ENCODE measurements at places on chromosomes 3 and 15.

GRCh38 chr15:76776480-76776879 is 128.7 kb downstream of the SCAPER start:
- no peak for DNase-seq

DNA sequence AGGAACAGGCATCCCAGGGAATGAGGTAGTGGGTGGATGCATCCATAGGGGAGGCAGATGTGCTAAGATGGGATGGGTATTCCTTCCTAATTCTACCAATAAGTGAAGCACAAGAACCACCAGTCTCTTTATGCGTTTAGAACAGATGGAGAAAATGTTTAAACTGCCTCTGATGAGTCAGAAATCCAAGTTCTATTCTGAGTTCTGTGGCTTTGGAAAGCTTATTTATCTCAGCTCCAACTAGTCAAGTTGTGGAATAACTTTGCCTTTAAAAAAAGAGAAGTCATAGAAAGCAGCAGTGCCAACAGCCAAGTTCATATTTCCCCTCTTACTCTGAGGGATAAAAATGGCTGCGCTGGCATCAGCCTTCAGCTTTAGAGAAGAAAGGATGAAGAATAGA is 761.7 kb downstream of the IGSF11 start:
- DNase-seq: no peak

DNA sequence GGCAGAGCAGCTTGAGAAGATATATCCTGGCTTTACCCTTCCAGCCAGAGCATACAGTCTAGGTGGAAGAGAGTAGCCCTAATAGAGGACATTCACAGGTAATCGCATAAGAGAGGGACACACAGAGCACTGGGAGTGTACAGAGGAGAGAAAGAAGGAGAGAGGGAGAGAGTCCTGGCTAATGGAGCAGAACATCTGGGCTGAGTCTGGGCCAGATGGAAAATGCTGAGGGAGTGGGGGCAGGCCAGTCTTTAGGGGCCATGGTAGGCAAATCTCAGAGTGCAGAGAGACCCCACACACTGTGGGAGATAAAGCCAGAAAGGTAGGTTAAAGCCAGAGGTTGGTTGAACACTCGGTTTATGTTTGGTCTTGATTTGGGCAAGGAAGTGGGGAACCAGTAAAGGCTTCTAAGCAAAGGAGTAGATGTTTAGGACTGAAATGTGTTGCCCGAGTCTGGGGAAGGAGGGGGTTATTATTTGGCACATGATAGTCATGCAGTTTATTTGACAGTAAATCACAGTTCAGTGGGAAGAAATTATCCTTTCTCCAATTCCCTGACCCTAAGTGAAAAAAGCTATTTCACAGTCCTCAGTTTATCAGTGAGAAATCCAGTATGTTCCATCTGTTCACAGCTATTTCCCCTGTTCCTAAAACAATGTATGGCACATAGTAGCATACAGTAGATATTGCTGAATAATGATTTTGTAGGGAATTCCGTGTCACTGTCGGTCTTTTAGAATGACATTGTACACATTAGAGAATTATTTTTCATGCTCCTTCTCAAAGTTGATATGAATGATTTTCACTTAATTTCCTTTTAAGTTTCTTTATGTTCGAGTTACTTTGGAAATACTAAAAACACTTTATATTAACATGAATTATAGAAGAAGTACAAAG is 45.7 kb downstream of the PDHB start:
- DNase-seq: no peak

DNA sequence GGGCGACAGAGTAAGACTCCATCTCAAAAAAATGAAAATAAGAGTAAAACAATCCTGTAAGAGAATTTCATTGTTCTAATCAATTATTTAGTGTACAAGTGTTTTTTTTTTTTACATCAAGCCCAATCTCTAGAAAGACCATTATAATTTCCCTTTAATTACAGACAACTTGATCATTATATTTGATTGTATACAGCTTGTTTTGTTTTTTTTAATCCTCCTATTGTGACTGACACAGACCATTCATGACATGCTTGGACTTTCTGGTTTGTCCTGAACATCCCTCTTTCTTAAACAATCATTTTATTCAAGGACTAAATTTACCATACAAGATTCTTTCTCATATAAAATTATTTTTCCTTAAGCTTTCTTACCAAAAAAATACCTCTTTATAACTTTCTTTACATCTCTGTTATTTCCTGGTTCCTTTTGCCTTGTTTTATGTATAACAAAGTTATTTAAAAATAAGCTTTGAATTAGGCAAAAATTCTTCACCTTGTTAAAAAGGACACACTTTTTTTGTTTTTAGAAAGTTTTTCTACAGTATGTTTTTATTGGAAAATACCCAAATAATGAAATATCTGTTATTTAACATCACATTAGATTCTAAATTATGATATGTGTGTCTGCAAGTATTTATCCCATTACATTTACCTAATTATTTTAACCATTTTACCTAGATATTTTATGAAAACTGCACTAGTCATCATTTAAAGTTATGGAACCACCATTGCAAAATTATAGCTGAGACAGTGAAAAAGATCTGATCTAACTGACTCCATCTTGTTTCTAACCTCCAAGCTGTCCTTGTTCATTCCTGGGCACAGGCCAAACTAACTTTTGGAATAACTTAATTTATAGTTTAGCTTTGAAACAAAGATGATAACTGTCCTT is 26.1 kb upstream of the GFM1 start:
- DNase-seq: no peak

- no peak for DNase-seq
These were observed 148.9 kb upstream of the THBS1 start for GRCh38 chr15:39432026-39432425.

- no peak for DNase-seq
These were observed 190.2 kb downstream of the SLC9A9 start for GRCh38 chr3:143658116-143658515.

DNA sequence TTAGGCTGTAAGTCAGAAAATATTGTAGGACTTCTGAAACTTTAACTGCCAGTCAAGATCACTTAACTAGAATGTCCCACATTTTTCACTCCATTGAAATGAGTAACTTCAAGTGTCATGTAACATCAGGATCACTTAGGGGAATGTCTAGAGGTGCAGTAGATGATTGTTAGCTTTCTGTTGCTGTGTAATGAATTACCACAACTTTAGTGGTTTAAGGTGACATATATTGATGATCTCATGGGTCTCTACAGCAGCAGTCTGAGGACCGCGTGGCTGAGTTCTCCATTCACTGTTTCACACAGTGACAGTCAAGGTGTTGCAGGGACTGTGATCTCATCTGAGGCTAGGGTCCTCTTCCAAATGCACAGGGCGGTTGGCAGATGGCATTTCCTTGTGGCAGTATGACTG is 82.7 kb downstream of the SLC25A26 start:
- DNase-seq: no peak

- no peak for DNase-seq
These were observed 5.1 kb downstream of the DPH6 start for GRCh38 chr15:35540885-35541284.

- no peak for DNase-seq
These were observed 506.9 kb upstream of the NECTIN3 start for GRCh38 chr3:110564674-110565073.

DNA sequence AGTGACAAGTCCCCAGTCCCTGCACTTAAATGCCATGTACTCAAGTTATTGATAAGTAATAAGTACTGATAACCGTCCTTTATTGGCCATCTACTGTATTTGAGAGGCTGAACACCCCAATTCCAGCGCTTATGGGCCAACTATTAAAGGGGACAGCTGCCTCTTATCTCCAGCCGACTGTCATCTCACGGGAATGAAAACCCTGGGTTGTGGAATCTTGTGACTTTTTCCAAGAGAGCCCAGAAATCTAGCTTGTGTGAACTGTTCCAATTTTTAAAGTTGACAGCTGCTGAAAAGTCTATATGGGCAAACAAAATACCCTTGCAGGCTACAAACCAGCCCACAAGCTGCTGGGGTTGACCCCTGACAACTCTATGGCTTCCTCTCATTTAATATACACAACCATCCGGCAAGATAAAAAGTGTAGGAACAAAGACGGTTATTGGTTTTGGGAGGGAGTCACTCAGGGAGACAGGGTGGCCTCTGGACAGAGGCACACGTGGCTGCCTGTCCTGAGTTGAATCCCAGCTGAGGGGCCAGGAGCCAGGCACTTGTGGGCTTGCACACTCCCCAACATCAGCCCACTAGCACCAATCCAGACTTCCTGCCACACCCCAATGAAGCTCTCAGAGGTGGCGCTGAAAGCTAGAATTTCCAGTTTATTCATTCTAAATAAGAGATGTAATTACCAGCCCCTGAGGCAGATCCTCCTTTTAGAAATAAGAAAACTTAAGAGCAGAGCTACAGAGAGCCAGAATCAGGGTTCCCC is 16.2 kb downstream of the SPSB4 start:
- DNase-seq: no peak

DNA sequence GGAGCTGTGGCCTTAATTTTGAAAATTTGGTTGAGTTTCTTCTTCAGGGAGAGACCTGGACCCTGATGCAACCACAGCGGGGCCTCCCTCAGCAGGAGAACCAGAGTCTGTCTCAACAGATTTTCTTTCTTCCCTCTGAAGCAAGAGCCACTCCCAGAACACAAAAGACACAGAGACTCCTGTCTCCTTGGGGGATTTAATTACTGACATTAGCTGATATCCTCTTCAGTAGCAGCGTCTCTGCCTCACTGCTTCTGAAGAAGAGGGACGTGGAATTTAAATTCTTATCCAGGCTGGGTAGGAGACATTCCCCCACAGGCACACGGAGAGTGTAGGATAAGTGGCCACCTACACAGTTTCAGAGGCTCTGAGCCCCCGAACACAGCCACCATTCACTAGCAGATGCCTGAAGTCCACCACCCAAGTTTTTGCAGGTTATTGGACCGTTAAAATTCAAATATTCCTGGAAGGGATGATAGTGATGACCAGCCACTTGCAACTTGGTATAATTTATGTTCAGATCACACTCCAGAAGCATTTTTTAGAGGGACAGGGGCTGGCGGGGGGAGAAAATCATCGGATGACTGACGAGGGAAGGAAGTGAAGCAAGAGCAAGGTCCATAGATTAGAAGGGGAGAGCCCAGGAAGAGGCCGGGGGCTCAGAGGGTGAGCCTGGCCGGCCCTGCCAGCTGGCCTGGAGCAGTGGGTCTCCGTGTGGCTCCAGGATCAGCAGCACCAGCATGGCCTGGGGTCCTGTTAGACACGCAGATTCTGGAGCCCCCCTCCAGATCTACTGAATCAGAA is 109.7 kb downstream of the BDH1 start:
- no peak for DNase-seq

DNA sequence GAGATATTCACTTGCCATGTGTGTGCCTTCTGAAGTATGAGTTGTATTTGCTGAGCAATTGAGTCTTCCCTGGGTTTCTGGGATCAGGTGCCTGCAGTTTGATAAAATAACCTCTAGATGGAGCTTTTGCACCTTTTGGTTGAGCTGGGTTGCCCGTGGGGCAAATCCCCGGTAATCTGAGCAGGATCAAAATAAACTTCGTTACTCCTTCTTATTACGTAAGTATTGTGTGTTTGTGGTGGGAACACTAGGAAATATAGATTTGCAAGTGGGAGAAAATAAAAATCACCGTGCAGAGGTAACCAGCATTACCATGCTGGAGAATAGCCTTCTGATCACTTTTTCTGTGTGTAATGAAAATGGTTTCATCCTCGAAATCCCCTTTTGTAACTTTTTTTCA is 277.4 kb upstream of the NR2E3 start:
- no peak for DNase-seq

GRCh38 chr3:39843440-39843839 is 34.0 kb downstream of the MYRIP start:
- no peak for DNase-seq
